ENCODE measurements at places on chromosomes 7 and 10. TPM values are rescaled to one million over a fixed set of nuclear protein-coding genes. Genes with fewer than 3 reads are reported as not detected.

GRCh38 chr7:51160990-51161615 lies 155.5 kb downstream of the COBL start:
- peak; percentile 63 for DNase-seq

DNA sequence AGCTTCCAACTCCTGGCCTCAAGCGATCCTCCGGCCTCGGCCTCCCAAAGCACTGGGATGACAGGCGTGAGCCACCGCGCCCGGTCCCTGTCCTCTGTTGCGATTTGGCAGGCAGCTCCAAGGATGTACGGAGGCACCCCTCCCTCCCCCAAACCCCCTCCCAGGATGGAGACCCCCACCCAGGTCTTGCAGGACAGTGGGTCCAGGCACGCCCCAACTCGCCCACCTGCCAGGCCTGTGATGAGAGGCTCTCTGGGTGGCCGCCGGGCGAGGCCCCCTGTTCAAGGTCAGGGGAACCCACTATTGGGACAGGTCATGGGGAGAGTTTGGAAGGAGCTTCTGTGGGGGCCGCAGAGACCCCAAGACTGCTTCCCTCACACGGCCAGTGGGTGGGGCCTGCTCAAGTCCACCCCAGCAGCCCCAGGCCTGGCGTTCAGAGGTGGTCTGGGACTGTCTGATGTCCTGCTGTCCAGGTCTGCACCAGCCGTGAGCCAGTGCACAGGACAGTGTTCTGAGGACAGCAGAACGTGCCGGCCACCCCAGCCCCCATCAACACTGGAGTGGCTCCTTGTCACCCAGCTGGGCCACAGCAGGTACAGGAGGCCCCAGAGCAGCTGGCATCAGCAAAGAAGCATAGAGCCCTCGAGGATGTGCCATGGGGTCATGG lies 2.5 kb downstream of the ADAP1 start:
- DNase-seq: no peak

DNA sequence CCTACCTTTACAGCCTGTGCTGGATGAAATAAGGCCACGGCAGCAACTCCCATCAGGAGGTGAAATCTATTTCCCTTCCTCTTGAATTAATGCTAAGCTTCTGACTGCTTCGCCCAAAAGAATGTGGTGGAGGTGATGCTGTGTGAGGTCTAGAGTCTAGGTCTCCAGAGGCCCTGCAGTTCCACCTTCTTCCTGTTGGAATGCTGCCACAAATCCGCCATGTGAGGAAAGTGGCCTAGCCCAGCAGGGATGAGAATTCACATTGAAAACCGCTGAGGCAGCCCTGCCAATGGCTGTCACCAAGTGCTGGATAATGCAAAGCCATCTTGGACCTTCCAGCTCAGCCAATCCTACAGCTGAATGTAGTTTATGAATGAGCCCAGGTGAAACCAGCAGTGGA lies 28.0 kb downstream of the RHOBTB1 start:
- no peak for DNase-seq

- DNase-seq: no peak
Observed at GRCh38 chr7:55493408-55493807, 78.9 kb downstream of the VOPP1 start.

DNA sequence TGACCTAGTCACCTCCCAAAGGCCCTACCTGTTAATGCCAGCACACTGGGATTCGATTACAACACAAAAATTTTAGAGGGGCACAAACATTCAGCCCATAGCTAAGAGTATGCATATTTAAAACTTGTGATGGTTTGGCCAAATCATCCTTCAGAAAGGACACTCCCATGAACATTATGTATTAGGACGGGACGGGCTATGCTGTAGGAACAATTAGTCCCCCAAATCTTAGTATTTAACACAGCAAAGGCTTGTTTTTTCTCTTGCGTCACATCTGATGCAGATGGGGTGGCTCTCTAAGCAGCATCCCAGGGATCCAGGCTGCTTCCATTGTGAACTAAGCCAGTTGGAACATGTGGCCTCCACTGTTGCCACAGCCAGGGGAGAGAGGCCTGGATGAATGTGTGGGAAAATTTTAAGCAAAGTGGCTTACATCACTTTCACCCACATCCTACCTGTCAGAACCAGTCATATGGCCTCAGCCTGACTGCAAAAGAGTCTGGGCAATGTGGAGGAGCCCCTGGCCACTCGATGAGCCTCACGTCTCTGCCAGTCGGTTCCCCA lies 26.6 kb downstream of the CHST3 start:
- no peak for DNase-seq

GRCh38 chr7:130941322-130942210 lies 207.6 kb upstream of the KLF14 start:
- peak; percentile 61 for DNase-seq

- no peak for DNase-seq
Observed at GRCh38 chr7:4762121-4763055, 13.0 kb upstream of the AP5Z1 start.

The CTBP2 gene
- total RNA-seq: 99.5 TPM

The LIPN gene
- total RNA-seq: not detected

The ELN gene
- total RNA-seq: 70.3 TPM
